ENCODE measurements at places on chromosomes 2 and 18.

DNA sequence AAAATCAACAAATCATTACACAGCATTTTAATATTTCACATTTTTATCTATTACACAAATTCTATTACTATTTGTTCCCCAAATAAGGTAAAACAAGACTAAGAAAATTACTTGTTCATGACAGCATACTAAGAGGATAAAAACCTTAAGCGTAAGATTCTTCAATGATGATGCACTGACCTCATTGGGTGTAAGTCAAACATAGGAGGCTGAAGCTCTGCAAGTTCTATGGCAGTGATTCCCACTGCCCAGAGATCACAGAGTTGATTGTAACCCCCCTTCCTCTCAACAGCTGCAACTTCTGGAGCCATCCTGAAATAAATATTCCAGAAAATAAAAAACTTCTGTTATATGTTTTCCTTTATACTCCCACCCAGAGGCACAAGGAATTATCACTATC lies 82.2 kb upstream of the CDKL4 start:
- no peak for DNase-seq

DNA sequence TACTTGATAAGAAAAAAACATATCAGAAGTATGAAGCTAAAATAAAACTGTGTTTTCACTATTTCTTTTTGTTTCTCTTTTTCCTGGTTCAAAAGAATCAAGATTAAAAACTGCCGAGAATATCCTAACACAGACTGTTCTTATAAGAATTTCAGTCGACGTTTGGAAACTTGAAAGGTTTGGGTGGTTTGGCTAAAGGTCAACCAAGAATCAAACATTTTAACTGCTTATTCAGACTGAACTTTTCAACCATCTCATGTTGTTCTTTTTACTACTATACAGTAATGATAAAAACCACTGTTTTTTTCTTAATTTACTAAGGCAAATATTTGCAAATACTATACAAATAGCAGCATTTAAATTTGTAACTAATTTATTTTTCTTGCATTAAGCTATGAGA lies 308.5 kb upstream of the TFPI start:
- no peak for DNase-seq

DNA sequence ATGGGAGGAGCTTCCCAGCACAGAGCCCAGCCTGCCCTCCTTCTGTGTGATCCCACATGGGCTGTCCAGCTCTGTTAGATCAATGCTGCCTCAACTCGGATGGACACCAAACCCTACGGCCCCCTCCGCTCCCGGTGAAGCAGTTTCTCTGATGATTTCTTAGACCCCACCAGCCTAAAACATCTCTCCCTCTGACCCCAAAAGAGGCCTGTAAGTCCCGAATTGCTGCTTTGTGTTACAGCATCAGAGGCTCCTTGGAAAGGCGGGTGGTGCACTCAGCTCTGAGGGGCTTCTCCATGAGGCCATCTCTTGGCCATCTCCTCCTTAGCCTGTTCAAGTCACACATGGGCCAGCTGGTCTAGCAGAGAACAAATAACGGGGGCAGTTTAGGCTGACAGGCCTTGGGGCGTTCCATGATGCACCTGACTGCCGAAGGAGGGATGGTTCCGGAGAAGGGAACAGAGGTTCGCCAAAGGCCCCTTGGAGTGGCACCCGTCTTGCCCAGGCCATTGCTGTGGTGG lies 240.7 kb downstream of the SH3RF3 start:
- no peak for DNase-seq

GRCh38 chr2:11356764-11357163 lies 12.3 kb upstream of the ROCK2 start:
- peak; percentile 9 for DNase-seq

DNA sequence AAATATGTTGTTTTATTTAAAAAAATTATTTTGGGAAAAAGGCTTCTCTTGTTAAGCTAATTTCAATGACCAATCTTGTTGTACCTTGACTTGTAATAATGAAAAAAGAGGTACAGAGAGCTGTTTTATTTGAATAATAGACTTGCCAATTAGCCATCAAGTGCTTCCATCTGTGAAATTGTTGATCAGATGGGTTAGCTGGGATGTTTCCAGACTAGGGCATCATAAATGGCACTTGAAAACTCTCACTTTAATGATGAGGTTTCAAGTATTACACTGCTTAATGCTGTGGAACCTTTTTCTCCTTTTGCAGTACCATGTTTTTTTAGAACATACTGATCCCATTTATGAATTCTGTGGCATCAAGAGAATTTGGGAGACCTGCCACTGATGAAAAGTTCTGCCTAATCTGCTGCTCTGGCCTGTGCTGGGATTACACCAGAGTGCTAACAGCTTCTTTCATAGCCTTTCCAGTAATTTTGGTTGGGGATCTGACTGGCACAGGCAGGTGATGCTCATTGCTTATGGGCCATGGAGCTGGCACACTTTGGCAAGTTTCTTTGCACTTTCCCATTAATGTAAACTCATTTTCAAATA lies 24.2 kb downstream of the PSMD14 start:
- no peak for DNase-seq

- no peak for DNase-seq
These were observed 196.2 kb upstream of the SP5 start for GRCh38 chr2:170518911-170519310.

DNA sequence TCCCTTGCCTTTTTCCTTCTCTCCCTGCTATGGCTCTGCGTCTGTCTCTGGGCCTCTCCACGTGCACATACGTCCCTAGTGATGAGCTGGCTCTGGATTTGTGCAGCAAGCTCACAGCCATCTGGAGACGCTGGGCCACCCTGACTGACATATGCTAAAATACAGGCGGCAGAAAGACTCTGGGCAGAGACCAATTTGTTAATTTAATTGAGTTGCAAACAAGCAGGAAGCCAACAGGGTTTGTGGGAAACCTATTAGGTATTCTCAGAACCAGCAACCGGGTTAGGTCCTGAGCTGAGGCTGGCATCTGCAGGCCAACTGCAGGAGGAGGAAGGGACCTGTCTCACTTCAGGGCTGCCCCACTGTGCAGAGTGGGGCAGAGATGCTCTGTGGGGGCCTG lies 53.5 kb upstream of the SMAD2 start:
- DNase-seq = no peak

GRCh38 chr18:13572721-13573120 lies 153.6 kb downstream of the FAM210A start:
- DNase-seq = no peak

- DNase-seq = no peak
These were observed 296.2 kb upstream of the ZC3H15 start for GRCh38 chr2:186189816-186190215.

DNA sequence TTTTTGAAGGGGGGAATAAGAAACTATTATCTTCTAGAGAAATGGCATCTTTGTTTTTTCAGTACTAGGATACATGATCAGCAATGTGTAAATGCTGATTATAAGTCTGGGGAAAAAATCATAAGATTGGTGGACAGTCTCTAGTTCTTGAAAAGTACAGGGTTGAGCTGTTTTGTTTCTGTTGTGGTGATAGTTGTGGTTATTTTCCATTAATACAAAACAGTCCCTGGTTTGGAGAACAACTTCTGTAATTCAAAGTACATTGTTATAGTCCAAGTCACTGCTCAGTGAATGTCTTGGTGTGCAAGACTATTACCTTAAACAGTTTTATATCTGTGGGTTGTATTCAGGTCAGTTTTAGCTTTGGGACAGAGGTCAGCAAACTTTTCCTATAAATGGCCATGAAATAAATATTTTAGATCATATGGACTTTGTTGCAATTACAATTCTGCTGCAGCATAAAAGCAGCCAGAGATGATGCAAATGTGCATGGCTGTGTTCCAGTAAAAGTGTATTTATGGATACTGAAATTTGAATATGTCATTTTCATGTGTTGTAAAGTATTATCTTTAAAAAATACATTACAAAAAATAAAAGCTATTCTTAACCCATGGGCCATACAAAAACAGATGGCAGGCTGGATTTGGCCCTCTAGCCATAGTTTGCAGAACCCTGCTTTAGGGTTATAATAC lies 111.0 kb downstream of the CERS6 start:
- DNase-seq = peak; percentile 7

DNA sequence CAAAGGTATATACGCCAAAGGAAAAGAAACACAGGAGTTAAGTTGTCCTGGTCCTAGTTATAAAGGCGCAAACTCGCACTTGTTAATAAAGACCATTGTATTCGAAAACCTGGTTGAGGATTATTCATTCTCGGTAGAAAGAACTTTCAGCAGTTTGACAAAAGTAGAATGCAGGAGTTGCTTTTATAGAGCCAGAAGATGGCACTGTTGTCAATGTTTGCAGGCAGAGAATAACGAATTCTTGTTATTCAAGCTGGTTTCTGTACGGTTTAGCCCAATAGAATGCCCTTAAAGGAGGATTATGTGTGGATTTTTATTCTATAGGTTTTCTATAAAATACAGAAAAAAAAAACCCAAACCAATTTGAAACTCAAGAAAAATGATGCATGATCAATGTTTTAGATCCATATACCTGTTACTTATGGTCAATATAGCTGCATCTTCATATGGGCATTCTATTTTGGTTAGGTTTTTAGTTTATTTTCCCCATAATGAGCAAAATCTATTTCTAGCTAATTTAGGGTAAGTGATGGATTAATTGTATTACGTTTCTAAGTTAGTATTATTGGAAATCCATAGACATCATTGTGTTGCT lies 510.3 kb downstream of the PLCL1 start:
- peak; percentile 84 for DNase-seq

GRCh38 chr2:69926849-69927515 lies 12.1 kb downstream of the MXD1 start:
- peak; percentile 83 for DNase-seq

DNA sequence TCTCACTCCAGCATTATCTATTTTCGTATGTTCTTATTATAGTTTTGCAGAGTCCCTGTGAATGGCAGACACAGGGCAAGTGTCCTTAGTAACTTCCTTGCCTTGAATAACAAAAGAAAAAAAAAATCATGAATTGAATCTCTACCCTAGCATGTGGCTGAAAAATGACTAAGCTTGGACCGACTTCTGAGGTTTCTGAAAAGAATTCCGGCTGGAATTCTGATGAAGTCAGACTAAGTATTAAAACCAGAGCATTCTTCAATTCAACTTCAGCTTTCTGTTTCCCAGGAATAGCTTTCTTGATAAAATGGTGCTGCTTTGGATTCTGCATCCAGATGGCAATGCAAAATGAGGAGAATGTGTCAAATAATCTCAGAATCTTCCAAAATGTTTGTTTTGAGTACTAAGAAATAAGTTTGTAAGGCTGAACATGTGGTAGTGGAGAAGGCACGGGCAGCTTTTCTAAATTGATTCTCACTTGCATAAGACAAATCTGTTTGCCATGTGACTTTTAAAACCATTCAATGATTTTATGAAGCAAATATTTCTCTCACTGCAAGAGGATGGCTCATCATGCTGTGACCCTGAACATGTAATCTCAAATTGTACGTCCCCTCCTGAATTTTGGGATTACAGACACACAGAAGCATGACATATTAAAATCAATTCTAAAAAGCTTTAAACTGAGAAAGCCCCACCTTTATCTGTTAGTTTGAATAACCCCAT lies 1462.8 kb upstream of the LRRTM1 start:
- no peak for DNase-seq

DNA sequence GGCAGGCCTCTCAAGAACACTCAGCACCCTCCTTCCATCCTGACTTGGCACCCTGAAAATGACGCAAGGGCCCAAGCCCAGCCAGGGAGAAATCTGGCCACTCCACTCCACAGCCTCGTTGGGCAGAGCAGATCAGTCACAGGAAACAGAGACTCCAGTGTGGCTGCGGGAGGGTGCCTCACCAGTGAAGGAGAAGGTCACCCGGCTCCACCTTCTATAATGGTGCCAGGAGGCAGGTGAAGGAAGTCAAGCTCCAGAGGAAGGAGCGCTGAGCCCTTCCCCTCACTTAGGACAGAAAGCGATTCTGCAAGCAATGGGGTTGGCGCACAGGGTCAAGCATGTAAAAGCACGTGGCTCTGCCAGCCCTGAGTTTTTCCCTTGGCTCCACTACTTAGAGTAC lies 35.3 kb downstream of the CRACDL start:
- no peak for DNase-seq

GRCh38 chr2:197010200-197011020 lies 83.9 kb upstream of the PGAP1 start:
- no peak for DNase-seq

DNA sequence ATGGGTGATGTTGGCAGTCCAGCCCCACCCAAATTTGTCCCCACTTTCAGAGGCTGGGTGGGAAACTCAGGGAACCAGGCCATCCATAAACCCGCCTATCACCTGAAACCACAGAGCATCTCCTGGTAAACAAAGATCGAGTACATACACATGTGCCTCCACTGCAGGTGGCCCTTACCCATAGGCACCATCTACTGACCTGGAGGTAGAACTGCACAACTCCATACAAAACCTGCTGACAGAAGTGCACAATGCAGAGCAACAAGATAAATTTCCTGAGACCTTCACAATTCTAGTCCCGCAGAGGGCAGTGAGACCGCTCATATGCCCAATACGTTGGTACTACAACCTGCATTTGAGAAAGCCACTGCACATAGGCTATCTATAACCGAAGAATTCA lies 856.3 kb downstream of the SUCLG1 start:
- DNase-seq = peak; percentile 9

DNA sequence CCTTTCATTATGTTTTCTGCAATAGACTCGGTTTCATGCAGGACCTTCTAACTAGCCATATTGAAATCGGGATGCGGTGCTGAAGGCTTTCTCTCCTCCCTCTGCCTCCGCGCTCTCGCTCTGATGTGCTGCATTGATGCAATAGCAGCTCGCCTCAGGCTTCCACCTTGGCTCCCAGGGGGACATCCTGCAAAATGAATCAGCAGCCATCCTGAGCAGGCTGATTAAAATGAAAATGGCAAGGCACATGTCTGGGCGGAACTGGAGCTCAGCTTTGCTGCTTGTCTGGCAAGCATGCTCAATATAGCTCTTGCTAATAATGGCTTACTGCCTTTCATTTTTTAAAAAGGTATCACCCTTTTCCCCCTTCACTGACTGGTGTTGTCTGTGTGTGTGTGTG lies 806 bp upstream of the MYT1L start:
- no peak for DNase-seq

DNA sequence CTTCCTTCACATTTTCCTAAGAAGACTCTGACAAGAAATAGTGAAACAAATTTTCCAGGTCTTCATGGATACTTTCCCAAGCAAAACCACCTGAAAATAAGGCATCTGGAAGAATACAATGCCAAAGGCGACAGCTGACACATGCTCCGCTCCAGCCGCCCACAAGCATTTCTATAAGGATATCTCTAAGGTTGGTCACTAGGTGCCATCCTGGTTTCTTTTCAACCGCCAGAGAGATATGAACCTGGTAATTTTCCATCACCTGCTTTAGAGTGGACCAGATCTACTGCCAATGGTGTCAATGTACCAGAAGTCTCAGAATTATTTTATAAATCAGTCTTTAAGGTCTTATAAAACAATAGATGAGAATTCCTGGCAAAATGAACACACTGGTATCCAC lies 97.2 kb downstream of the GAREM1 start:
- DNase-seq = no peak

- no peak for DNase-seq
These were observed 199.1 kb upstream of the SLC14A2 start for GRCh38 chr18:45416168-45416567.

Measured in OCI-M1 (cell line).